Activated naive CD4-positive, alpha-beta T cell treated with anti-CD3 and anti-CD28 coated beads, Interleukin-2, amount 50 U/mL, for 16 hours (primary cell): ENCODE measurements at places on chromosomes 11 and 22.
A peak's percentile ranks its signal among the peaks of the same experiment; 100 is the strongest.

GRCh38 chr11:27353593-27354358 is 9.2 kb downstream of the CCDC34 start:
- no peak for DNase-seq

- no peak for DNase-seq
Observed at GRCh38 chr22:19434401-19434800, 2.1 kb downstream of the MRPL40 start.

GRCh38 chr22:37551981-37552380 is 8.3 kb upstream of the CDC42EP1 start:
- no peak for DNase-seq

GRCh38 chr11:112785149-112785548 is 176.1 kb upstream of the NCAM1 start:
- DNase-seq = no peak

- peak; percentile 28 for DNase-seq
Observed at GRCh38 chr22:35631597-35631996, 14.5 kb upstream of the MB start.

GRCh38 chr11:63914896-63915691 is 1.9 kb downstream of the RCOR2 start:
- DNase-seq = no peak

DNA sequence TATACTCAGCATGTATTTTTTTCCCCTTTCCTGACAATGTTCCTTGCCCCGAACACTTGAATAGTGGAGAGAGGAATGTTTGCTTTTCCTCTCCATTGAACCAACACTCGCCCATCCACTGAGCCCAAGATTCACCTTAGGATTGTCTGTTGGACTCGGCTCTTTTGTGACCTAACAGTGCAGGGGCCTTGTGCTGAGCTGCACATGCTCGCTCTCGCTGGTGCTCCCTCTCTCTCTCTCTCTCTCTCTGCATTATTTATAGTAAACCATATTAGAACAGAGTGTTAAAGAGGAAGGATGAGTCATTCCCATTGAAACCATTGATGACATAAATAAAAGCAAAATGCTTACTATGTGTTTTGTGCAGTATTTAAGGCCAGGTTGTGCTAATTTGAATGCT is 20.7 kb downstream of the ZBTB16 start:
- DNase-seq = no peak

- no peak for DNase-seq
Observed at GRCh38 chr11:40877256-40877655, 582.2 kb downstream of the LRRC4C start.

DNA sequence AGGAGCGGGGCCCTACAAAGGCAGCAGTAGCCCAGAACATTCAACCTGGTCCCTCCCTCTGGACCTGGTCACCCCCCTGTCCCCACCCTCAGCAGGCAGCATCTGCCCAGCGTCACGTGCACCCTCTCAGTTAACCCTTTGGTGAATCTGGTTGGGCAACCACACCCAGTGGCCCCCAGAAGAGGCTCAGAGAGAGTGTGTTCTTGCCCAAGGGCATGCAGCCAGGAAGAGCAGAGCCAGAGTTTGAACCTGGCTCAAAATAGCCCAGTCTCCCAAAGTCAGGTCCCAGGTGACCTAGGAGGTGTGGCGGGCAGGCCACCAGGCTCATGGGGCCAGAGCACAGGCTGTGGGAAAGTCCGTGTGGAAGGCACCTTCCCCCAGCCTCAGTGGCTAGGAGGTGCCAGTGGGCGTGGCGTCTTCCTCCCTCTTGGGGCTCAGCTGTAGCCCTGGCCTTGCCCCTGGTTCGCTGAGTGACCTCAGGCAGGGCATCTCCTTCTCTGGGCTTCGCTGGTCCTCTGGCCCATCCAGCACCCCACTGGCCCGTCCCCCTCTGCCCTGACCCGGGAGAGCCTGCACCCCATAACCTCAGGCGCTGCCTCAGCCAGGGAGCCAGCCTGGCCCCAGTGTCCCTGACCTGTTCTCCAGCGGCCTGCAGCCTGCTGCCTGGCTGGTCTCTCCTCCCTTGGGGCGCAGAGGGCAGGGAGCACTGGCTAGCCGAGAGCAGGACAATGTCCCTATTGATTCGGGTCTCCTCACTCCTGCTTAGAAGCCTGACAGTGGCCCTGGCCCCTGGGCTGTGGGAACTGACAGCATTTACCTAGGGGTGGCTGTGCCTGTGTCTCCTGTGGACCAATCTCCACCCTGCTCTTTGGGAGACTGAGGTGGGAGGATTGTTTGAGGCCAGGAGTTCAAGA is 7.0 kb downstream of the ALDH3B1 start:
- DNase-seq = no peak

DNA sequence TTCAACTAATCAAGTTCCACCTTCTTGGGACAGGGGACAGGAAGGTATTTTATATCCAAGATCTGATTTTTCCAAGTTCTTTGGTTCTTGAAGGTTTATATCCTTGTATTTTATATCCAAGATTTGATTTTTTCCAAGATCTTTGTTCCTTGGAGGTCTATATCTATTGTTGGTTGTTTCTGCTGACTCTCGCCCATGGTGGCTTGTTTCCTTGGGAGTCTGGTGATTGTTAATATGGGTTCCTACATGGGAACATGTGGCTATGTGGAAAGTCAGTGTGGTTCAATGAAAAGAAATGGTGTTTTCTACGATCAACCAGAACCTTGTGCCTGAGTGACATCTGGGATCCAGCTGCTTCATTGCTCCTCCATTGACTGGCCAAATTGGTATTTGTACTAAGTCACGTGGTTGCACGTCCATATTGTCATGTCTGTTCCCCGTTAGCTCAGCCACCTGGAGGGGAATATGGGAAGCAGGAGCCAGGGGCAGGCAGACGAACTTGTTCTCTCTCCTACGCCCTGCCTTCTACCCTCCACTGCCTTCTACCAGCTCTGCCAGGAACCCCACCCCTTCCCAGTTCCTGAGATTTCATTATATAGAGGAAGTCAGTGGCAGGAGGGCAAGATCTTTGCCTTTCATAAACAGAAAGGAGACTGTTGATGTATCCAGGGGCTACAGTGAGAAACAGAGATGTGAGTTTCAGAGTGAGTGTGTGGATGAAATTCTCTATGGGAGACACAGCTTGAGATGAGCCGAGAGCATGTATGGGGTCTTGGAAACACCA is 11.1 kb upstream of the CSF2RB start:
- no peak for DNase-seq

DNA sequence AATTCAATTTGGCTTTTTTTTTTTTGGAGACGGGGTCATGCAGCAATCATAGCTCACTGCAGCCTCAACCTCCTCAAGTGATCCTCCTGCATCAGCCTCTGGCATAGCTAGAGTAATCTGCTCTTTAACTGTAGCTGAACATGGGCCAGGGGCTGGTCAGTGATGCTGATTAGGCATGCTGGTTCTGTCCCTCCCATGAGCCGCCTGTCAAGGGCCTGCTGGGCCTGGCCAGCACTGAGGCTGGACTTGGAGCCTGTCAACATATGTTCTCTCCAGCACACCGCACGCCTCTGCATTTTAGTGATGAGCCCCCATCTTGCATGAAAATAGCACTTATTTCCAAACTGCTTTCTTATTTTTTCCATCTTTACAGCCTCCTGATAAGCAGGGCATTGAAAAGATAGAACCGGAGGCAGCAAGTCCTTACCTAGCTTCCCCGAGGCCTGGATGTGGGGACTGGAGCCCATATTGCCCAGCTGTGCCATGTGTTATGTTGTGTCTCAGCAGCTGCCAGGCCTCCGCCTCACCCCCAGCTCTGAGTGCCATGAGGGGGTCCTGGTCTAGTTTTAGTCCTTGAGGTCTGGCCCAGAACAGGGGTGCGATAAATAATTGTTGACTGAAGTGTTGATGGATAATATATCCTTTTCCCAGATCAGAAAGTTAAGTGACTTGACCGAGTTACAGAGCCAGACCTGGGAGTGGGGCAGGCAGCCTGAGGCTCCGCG is 80.0 kb downstream of the CTTN start:
- DNase-seq = no peak

DNA sequence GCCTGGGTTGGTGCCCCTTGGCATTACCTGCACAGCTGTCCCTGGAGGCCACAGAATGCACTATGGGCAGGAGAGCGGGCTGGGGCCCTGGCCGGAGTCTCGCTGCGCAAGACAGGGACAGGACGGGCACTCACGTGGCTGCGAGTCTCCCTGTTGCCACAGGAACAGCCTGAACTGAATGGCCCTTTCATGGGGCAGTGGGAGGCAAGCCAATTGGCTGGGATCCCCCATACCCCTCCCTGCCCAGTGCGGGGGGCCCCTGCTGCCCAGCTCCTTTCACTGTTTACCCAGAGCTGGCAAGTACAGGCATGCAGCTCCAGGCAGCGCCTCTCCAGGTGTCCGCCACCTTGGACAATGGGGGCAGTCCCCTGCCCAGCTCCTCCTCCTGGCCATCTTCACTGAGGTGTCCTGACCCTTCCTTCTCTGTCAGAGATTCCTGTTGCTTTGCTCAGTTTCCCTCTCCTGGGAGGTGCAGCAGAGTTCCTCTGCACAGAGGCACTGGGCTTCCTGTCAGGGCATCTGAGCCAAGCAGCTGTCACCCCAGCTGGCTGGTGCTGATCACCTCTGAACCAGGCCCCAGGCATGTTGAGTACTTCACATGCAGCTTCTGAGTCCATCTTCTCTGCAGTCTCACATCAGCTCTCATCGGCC is 5.2 kb downstream of the USP2 start:
- no peak for DNase-seq

DNA sequence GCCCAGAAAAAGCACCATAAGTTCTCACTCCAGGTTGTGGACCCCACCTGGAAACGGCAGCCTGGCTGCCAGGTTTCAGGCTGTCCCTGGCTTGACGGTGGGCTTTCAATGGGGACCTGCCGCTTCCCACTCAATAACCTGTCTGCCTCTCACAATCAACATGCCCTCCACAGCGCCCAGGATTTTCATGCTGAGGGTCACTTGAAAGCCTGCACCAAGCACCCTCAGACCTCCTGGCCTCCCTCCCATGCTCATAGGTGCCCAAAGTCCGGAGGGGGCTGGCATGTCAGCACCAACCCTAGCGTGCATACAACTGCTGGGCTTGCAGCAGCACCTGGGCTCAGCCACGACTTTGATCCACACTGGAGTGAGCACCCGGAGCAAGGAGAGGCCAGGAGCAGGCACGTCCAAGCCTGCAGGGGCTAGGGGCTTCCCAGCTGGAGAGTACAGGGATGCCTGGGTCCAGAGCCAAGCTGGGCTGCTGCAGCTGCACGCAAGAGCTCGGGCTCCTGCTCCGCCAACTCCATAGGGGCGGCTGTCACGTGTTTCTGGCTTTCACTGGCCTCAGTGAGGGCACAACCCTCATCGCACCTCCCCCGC is 1214.3 kb upstream of the RAG2 start:
- DNase-seq = no peak

DNA sequence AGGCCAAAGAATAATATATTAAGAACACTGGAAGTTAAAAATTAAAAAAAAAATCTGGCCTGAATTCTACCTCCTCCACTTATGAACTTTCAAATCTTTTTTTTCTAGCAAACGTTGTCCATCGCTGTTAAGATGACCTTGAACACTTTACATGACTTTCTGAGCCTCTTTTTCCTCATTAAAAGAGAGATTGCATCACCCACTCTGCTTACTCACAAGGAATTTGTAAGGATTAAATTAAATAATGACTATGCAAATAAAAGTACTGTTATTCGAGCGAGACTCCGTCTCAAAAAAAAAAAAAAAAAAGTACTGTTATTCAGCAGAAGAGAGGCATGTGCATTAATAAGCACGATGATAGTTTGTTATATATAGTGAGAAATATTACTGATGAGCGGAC is 285.1 kb upstream of the CCDC90B start:
- no peak for DNase-seq

GRCh38 chr11:67372993-67373647 is at the start of gene CLCF1:
CLCF1 (minus strand) TSS chr11:67373598; CDS start chr11:67373539, 59 bp downstream.
- DNase-seq = no peak

GRCh38 chr11:46930089-46930488 is 6.5 kb upstream of the CSTPP1 start:
- DNase-seq = no peak

- DNase-seq = no peak
Observed at GRCh38 chr22:27625769-27626674, 175.5 kb downstream of the MN1 start.

- DNase-seq = no peak
Observed at GRCh38 chr11:12287374-12288211, 89.8 kb upstream of the PARVA start.

DNA sequence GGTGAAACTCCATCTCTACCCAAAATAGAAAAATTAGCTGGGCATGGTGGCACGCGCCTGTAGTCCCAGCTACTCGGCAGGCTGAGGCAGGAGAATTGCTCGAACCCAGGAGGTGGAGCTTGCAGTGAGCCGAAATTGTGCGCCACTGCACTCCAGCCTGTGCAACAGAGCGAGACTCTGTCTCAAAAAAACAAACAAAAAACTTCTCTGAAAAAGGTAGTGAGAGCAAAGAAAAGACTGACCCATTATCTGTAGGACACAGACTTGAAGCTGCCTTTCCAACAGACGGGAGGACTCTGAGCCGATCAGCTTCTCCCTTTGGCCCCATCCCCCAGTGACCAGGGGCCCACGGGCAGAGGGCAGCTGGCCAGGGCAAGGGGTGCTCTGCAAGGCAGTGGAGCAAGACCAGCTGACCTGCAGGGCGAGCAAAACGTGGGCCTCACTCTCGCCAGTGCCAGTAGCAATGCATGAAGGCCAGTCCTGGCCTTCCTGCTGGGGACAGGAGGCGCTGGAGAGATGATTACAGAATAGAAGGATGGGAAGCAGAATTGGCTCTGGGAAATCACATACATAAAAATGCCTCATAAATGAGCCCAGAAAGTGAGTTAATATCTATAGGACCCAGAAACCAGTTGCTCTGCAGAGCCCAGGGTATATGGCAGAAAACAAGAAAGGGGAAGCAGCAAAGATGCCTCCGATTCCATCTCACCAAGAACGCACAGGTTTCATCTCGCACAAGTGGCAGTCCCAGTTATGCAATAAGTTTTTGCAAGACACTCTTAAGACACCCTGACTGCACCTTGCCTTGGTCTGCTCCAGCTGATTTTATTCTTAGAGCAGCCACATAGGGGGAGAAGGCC is 2.8 kb downstream of the EHD1 start:
- no peak for DNase-seq

DNA sequence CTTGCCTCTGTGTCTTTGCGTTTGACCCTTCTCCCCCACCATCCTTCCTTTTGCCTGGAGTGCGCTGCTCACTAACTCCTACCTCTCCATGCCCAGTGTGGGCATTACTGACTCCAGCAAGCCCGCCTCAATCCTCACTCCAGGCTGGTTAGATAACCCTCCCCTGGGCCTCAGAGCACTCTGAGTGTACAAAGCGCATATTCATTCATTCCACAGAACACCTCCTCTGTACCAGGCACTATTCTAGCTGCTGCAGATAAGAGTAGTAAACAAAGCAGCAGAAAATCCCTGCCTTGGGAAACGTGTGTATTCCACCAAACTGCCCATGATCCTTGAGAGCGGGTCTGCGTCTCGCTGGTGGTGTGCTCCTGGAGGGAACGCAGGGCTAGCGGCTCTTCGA is 3.2 kb downstream of the SLC22A8 start:
- no peak for DNase-seq

GRCh38 chr11:1178906-1179305 is 21.2 kb downstream of the MUC5AC start:
- DNase-seq = no peak
